ENCODE measurements at places on chromosomes 11 and 22.

- DNase-seq, result no peak
Observed at GRCh38 chr11:1223346-1224110, 662 bp downstream of the MUC5B start.

GRCh38 chr22:39466228-39467006, 9.6 kb downstream of the MGAT3 start:
- DNase-seq, result no peak

DNA sequence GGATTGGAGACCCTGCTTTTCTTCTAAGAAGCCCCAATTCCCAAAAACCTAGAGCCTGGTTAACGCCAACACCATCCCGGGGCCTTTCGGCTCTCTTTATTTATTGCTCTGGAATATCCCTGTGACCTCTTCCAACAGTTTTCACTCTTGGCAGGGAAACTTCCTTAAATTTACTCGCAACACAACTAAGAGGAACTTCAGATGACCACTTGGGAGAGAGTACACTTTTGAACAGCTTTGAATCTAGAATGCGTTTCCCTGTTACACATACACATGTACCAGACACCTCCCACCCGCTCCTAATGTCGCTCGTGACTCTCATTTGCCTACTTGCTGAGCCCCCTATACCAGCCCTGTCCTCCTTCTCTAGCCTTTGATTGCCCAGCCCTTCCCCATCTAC, 19.4 kb downstream of the TUBA8 start:
- DNase-seq, result no peak

DNA sequence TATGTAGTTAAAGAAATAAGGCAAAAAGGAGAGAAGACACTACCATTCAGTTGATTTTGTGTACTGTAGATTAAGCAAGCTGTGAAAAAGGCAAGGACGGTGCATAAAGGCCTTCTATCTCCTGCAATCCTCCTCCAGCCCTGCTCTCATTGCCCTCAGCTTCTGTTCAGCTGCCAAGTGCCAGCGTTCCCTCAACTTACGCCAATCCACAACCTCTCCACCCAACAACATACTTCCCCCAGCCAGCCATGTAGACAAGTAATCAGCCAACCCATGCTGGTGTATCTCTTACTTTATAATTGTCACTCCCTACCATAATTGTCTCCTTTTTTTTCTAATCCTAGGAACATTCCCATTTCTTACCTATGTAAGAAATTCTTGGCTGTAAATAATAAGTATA, 30.1 kb upstream of the ANO5 start:
- no peak for DNase-seq

GRCh38 chr22:41915035-41915785, at the start of gene SHISA8:
SHISA8 (minus strand) TSS chr22:41915074; CDS start chr22:41914667, 407 bp downstream.
- no peak for DNase-seq

- no peak for DNase-seq
Observed at GRCh38 chr11:121159741-121160140, 58.7 kb downstream of the TECTA start.

GRCh38 chr11:115132436-115133228, 371.6 kb downstream of the CADM1 start:
- DNase-seq, result no peak

DNA sequence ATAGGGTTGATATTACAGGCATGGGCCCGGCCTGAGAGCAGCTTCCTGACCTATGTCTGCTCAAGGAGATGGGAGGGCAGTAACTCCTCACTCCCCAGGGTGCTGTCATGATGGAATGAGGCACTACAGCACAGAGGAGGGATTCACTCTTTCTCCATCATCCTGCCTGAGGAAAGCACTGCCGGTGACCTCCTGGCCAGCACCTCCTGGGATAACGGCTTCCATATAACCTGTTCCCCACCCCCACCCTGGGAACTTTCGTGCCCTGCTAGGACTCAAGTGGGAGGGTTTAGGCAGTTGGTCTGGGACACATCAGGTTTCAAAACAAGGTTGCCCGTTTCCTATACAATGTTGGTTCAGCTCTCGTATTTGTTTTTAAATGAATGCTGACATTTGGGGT, 42.7 kb upstream of the MN1 start:
- no peak for DNase-seq

DNA sequence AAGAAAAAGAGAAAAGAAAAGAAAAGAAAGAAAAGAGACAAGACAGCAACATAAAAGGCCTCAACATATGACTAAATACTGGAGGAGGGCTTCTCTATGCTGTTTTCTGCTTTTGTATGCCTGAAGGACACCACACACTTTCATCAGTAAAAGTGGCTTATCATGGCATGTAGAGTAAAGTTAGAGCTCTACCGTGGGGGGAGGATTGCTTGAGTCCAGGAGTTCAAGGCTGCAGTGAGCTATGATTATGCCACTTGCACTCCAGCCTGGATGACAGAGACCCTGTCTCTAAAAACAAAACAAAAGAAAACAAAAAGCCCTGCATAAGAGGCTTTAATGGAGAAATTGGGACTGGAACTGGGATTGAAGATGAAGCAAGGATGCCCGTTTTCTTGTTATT, 5.7 kb downstream of the PTS start:
- DNase-seq, result no peak

DNA sequence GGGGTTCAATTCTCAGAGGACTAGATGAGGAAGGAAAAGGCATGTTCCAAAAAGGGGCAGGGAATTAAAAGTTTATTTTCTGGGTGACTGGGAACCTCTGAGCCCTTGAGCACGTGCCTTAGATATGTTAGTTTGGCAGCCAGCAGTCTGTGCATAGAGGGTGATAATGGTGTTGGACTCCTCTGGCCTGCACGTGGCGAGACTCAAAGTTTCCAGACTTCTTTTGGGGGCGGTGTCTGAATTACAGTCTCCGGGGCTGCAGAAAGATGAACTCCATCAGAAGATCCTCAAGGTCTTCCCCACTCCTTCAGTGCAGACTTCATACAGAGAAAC, 861 bp upstream of the ZNRF3 start:
- no peak for DNase-seq

GRCh38 chr11:100785148-100785983, 98.3 kb downstream of the ARHGAP42 start:
- DNase-seq, result no peak

DNA sequence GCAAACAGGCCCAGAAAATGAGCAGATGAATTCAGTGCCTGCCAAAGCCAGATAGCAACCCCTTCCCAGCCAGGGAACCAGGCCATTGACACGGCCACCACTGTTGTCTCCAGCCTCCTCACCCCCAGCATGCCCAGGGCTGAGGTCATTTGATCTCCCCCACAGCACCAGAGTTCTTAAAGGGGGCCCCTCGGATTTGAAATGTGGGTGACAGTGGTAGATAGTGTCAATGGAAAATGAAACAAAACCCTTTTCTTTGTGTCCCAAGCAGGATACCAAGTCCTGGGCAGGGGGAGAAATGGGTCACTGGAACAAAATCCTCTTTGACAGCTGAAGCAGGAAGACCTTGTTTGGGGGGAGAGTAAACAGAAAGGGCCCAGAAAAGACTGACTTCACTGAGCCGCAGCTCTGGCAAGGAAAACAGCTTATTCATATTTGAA, 14.3 kb upstream of the ACCSL start:
- no peak for DNase-seq

- no peak for DNase-seq
Observed at GRCh38 chr11:59857439-59858434, 8.6 kb downstream of the TCN1 start.

DNA sequence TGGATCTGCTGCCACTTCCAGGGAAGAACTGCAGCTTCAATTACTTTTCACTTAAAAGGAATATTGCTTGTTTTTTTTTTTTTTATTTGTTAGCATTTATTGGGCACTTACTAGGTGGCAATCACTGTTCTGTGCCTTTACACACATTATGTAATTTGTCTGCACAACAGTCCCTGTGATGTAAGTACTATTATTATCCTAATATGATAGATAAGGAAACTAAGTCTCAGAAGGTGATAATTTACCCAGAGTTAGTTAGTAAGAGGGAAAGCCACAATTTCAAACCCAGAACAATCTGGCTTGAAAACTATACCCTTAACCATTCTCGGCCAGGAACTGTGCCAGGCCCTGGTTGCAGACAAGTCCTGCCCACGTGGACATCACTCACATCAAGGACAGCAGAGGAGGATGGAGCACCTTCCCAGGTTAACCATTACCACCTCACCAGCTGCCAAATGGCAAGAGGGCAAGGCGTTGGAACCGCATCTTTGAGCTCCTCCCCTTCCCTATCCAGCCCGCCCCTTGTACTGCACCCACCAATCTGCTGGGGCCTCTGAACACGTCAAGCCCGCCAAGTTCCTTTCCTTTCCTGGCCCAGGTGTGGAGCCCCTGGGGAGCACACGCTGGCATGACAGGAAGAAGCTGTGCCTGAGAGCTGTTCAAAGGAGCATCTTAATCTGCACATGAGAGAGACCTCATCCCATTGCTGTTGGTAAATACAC, 78.4 kb downstream of the NAV2 start:
- DNase-seq, result no peak

GRCh38 chr11:72813740-72814285, 398 bp upstream of the ATG16L2 start:
- DNase-seq, result peak; percentile 31
